Tibial nerve (tissue), 4 donors: ENCODE measurements at places on chromosomes 1 and 21.

- DNase-seq: no peak
These were observed 65.5 kb upstream of the LAPTM5 start for GRCh38 chr1:30822966-30823581.

GRCh38 chr1:114144016-114144415 is 9.7 kb downstream of the SYT6 start:
- DNase-seq: no peak

DNA sequence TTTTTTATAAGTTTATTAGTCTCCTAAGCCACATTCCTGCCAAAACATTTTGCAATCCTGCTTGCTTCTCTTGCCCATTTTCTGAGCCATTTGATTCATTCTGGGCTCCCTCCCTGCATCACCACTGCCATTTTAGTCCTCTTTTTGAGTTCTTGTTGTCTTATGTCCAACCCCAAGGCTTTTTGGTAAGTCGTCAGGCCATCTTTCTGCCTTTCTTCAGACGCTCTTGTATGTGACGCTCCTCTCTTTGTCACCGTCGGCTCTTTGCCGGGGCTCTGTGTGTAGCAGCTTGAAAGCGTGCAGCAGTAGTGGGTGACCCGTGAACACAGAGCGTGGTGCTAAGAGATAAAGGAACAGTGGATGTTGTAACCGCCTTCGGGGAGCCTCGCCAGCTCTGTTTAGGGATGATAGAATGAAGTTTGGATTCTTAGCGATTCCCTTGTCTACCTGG is 14.6 kb downstream of the HUNK start:
- DNase-seq: no peak

DNA sequence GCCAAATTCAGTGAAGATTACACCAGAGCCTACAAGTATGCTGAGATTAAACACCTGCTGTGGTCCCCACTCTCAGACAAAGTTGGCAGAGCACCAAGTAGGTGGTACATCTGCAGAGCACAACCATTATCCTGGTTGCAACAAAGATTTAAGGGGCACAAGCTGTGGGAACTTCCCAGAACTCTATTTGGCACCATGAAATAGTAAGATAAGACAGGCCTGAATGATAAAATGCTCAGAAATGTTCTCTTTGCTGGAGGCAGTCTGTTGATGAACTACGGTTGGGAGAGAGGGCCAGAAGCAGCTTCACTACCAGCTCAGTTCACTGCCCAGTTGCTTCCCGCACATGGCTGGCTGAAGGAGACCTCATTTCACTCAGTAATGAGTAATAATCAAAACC is 19.9 kb downstream of the RPL5 start:
- no peak for DNase-seq

GRCh38 chr1:182397653-182398393 is 2.6 kb downstream of the TEDDM1 start:
- no peak for DNase-seq

GRCh38 chr1:45686015-45686287 is 382 bp downstream of the GPBP1L1 start:
- DNase-seq: peak; percentile 49

DNA sequence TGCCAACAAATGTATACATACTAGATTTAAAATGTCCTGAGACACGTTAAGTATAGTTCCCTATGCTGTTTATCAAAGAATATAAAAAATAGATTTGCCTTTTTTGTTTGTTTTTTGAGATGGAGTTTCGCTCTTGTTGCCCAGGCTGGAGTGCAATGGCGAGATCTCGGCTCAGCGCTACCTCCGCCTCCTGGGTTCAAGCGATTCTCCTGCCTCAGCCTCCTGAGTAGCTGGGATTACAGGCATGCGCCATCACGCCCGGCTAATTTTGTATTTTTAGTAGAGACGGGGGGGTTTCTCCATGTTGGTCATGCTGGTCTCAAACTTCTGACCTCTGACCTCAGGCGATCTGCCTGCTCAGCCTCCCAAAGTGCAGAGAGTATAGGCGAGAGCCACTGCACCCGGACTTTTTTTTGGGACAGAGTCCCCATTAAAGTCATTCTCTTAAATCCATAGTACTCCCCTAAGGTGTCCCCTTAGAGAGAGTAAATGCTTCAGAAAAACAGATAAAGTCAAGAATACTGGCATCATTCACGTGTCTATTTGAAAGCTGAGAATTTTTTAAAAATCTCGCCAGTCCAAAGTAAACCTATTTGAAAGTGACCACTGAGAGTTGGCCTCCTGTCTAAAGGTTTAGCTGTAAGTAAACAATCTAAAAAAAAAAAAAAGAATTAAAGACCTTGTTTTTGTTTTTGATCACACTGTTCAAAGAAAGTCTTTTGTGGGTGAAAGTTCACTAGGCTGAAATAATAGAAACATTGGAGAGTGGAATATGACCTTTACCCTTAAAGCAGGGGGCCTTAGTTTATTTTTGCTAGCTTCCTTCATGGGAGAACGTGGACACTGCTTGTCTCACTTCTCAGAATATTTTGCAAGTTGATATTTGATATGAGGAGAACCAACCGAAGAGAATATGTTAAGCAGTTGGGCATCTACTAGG is 48.0 kb upstream of the SLC16A1 start:
- no peak for DNase-seq

- DNase-seq: no peak
These were observed 21.8 kb downstream of the CAPN9 start for GRCh38 chr1:230768903-230769570.
